ENCODE measurements at places on chromosomes 3 and 15.

DNA sequence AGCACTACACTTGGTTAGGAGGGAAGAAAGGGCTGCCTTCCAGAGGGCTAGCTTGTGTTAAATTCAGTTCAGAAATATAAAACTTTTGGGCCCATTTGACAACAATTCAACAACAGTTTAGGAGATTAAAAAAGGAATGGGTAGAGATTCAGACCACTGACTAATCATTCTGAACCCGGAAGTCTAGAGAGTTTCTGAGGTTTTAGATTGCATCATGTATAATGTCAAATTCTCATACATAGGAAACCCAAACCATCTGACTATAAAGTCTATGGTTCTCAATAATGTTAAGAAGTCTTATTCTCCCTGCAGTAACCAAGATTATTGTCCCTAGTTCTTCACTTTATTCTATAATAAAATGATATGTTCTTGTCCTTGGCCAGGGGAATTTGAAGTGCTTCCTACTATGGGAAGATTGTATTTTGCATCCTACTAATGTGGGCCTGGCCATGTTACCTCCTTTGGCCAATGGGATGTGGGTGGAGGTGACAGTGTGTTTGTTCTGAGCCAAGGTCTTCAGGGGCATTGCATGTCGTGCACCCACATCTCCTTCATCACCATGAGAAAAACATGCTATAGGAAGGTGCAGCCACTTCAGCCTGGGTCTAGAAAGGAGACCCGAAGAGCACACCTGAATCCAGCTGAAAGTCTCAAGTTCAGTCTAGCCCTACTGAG is 66.4 kb upstream of the CCNL1 start:
- DNase-seq = no peak

- no peak for DNase-seq
These were observed 32.1 kb downstream of the ST6GAL1 start for GRCh38 chr3:186962445-186962844.

GRCh38 chr15:90291679-90292356 is 26.3 kb downstream of the NGRN start:
- no peak for DNase-seq

- DNase-seq = no peak
These were observed 229.9 kb upstream of the TRIM42 start for GRCh38 chr3:140448001-140448400.

DNA sequence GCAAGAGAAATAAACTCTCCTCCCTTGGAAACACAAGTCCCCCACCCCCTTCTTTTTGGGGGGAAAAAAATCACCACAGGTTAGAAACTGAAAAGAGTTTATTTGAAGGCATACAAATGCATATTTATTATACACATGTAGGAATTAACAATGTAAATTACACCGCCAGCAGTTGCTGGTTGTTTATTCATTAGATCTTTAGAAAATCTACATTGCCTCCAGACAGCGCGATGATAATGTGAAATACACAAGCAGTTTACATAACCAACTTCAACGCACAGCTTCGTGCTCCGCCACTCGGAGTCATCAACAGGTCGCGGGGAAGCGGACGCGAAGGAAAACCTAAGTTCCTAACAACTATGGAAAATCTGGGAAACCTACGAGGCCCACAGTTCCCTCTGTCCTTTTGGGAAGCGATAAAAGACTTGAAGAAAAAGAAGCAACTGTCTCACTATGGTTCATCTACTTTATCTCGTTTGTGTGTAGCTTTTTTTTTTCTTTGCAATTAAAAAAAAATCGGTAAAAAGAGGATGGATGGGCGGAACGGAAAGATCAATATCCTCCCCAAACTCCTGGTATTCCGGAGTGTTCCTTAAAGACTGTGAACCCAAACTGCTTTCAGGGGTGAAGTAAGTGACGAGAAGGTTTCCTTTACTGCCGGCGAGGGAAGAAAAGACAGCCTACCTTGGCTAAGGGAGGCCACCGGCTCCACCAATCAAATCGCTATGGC is 8.4 kb upstream of the FOXB1 start:
- no peak for DNase-seq

DNA sequence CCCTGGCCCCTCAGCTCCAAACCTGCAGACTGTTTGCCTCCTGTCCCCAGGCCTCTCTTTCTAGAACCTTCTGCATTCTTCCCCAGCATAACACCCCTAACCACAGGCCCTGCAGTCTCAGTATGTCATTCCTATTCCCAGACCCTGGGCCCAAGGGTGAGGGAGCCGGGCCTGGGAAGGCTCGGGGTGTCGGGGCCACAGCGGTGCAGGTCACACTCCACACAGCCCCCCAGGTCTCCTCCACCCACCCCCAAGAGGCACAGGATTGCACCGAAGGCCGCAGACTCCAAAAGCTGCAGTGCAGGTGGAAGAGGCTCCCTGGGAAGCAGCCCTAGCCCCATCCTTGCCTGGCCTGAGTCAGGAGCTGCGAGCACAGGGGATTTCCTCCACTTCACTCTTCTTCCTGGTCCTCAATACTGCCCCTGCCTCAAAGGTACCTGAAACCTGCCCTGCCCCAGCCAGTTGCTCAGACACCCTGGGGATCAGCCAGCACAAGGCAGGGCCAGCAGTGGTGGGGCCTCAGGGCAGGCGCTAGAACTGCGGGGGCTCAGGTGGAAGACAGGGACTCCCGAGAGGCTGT is 31.1 kb downstream of the TNK2 start:
- no peak for DNase-seq

DNA sequence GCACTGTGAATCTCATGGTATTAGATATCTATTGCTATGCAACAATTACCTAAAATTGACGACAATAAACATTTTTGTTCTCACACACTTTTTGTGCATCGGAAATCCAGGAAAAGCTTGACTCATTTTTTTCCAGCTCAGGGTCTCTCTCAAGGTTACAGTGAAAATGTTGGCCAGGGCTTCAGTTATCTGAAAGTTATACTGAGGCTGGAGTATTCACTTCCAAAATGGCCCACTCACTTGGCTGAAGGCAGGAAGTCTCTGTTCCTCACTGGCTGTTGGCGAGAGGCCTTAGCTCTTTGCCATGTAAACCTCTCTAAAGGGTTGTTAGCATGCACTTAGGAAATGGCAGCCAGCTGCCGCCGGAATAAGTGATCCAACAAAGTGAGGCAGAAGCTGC is 41.4 kb downstream of the OSTN start:
- no peak for DNase-seq

DNA sequence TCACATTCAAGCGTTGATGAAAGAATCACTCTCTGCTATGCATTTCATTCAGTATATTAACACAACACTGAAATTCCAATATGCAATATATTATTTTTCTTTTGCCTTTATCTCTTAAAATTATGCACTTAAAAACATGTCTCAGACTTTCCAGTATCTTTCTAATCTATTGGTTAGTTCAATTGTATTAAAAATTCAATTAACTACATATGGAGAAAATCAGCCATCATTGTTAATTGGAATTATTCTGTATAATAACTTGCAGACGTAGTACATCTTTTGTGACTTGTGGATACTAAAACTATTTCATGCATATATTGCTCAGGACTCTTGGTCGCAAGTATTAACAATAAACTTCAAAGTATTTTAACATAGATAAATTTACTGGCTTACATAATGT is 715.6 kb downstream of the GRM7 start:
- no peak for DNase-seq

DNA sequence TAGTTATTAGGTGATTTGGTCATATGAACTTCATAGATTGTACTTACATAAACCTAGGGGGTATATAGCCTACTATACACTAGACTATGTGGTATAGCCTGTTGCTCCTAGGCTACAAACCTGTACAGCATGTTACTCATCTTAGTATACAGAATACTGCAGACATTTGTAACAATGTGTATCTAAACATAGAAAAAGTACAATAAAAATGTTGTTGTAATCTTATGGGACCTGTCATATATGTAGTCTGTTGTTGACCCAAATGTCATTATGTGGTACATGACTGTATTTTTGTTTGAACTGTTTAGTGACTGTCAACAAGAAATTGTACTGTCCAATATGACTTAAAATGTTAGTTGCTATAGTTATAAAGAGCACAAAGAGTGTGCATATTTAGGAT is 69.8 kb downstream of the TCF12 start:
- no peak for DNase-seq

- no peak for DNase-seq
These were observed 69.6 kb downstream of the ATP10A start for GRCh38 chr15:25793354-25794050.

- no peak for DNase-seq
These were observed 26.0 kb downstream of the NBEAL2 start for GRCh38 chr3:47005212-47006144.

GRCh38 chr3:195105389-195105788 is 165.6 kb downstream of the XXYLT1 start:
- no peak for DNase-seq

- no peak for DNase-seq
These were observed 26.4 kb downstream of the GNB5 start for GRCh38 chr15:52164631-52165265.

GRCh38 chr3:145557405-145557804 is 603.6 kb downstream of the PLOD2 start:
- peak; percentile 6 for DNase-seq

DNA sequence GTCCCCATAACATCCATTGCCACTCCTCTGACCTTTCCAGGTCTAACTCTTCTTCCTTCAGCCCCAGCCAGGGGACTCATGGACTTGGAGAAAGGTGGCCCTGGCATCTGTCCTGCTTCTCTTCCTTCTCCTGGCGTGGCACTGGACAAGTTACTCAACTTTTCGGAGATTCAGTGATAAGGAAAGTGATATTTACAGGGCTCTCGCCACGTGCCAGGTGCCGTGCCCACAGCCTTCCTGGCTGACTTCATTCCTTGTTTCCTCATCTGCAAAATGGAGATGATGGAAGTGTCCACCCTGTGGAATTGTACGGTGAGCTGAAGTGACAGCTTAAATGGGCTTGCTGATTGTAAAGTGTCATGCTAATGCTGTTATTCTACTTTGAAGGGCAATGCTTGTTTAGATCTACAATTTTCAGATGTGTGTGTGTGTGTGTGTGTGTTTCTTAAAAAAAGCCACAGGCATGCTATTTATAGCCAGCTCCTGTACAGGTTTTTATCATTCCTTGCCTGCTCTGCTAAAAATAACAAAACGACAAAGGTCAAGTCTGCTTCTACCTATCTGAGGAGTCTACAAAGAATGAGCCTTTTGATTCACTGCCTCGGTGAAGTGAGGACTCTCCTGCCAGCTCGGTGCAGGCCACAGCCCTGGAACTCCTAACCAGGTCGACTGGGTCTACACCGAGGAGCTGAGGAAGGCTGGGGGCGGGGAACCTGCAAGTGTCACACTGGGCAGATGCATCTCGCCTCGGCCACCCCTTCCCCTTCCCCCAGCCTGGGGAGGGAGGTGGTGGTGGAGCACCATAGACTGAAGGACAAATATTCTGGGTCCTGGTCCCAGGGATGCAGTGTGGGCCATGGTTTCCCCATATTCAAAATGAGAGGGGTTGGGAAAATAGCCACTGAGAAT is 11.4 kb upstream of the ATP2B2 start:
- DNase-seq = no peak

DNA sequence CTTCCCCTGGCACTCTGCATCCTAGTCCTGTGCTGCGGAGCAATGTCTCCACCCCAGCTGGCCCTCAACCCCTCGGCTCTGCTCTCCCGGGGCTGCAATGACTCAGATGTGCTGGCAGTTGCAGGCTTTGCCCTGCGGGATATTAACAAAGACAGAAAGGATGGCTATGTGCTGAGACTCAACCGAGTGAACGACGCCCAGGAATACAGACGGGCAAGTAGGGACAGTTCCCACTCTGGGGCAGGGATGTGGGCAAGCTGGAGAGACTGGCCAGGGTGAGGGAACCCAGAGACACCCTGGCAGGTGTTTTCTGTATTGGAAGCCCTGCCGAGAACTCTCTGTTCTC is 247 bp downstream of the FETUB start:
- no peak for DNase-seq

GRCh38 chr15:63573533-63573932 is 23.7 kb upstream of the FBXL22 start:
- DNase-seq = no peak

DNA sequence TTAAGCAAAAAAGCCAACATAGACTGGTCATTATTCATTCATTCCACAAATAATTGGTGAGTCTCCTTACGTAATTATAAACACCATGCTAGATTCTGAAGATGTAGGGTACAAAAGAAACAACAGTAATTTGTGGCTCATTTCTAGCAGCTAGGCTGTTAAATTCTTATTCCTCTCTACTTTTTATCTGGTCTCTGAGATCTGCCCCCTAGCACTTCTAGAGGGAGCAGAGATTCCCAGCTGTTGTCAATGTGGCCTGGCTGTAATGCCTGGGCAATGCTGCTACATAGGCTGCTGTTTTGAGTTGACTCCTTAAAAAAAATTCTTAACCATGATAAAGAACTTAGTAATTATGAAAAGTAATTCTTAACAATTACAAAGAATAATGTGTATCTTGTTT is 434.9 kb upstream of the THRB start:
- DNase-seq = no peak

GRCh38 chr15:33955945-33956344 is 12.4 kb upstream of the CHRM5 start:
- DNase-seq = no peak

GRCh38 chr3:55416331-55416821 is 70.7 kb downstream of the WNT5A start:
- peak; percentile 75 for DNase-seq

DNA sequence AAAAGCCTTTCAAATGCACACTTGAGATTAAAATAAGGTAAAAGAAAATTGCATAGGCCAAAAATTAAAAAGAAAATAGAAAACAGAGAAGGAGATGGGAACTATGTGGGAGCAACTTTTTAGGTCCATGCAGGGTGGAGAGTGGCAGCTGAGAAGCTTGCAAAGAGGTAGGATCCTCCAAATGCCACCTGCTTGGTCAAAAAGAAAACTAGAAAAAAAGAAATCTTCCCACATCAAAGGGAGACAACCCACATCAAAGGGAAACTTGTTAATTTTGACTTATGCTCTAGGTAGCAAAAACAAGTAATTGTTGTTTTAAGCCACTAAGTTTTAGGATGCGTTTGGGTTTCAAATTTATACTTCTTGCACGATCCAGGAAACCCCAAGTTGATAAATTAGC is 342.9 kb downstream of the IL20RB start:
- DNase-seq = no peak

GRCh38 chr3:124695369-124695768 is 34.9 kb upstream of the UMPS start:
- DNase-seq = no peak

DNA sequence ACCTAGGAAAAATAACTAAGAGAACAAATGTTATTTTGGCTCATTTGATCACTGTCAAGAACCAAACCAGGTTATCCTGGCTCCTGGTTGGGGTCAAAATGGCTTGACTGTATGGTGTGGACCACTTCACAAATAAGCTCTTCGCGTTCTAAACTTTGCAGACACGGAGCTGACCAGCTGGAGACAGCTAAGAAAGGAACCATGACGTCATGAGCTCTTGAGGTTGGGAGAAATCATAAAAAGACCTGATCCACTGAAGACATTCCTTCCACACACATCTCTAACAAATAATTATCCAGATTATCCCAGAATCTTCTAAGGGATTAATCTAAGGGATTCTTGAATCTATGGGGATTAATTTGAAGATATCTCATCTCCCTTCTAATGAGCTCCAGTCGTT is 321.5 kb upstream of the IGF1R start:
- no peak for DNase-seq

DNA sequence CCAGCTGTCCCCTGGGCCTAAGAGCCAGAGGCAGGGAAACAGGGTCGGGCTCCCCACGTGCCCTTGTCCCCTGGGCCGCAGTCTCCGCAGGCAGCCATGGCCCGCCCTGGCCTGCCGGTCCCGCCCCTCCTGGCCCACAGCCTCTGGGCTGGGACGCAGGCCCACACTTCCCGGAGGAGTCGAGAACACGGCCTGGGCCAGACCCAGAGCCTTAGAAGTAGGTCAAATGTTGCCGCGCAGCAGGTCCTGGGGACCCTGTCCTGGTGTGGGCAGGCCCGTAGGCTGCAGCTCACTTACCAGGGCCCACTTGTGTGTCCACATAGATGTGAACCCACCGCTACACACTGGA is 4.3 kb upstream of the MYL3 start:
- no peak for DNase-seq
